ENCODE measurements at places on chromosomes 5 and 9.

GRCh38 chr9:138097501-138097991 is 220.0 kb downstream of the CACNA1B start:
- DNase-seq, result no peak

GRCh38 chr5:142902186-142902965 is 132.2 kb downstream of the ARHGAP26 start:
- DNase-seq, result no peak

DNA sequence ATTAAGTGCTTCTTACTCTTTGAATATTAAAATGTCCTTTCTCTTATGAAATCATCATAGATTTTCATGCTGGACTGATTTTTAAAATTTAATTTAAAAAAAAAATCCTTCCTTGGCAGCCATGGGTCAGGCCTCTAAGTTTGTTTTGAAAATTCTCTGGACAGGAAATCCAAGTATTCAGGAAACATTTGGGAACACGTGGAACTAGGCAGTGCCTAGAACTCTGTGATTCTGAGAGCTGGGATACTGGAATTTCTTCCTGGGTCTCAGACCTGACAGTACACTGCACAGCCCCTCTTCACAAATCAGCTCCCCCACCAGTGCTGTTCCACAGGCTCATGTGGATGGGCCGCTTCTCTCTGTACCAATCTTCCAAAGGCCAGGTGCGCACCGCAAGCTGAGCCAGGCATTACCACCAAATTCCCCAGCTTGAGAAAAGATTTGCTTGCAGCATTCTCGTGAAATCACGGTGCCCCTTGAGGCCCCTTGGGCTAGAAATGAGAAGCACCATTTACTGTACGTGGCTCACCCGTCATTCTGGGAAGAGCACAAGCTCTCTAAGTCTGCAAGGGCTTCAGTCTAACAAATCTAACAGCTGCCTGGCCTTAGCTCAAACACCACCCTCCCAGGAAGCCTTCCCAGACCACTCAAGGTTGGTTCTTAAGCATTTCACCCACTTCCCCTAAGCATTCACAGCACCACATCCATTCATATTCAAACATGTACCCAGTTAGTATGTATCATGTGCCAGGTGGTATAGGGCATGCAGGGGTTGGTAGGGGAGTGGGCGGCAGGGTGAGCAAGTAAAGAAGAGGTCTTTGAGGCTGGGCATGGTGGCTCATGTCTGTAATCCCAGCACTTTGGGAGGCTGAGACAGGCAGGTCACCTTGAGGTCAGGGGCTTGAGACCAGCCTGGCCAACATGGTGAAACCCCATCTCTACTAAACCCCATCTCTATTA is 26.5 kb downstream of the B4GALT1 start:
- no peak for DNase-seq

GRCh38 chr5:123438244-123438643 is 15.0 kb upstream of the CEP120 start:
- no peak for DNase-seq

- DNase-seq, result no peak
Observed at GRCh38 chr5:80797428-80798024, 142.7 kb upstream of the DHFR start.

All from psoas muscle (tissue), 8 donors.